ENCODE measurements at places on chromosomes 3 and 15. TPM values are rescaled to one million over a fixed set of nuclear protein-coding genes. Genes with fewer than 3 reads are reported as not detected.

The CLEC3B gene
- total RNA-seq, result not detected

The STXBP5L gene
- not detected for total RNA-seq

The TRIM42 gene
- total RNA-seq, result not detected

The TPRG1 gene
- 0.13 TPM for total RNA-seq

The HACD2 gene
- 34.4 TPM for total RNA-seq

The GPR156 gene
- 0.27 TPM for total RNA-seq

The IRAK2 gene
- 22.1 TPM for total RNA-seq

The CELSR3 gene
- 0.29 TPM for total RNA-seq

The SLC22A13 gene
- total RNA-seq, result 0.22 TPM

The CPA3 gene
- 16.1 TPM for total RNA-seq

The C2CD4A gene
- total RNA-seq, result 1.3 TPM
